Activated CD4-positive, alpha-beta T cell treated with anti-CD3 and anti-CD28 coated beads for 36 hours (primary cell): ENCODE measurements at places on chromosomes 5 and 9.

- DNase-seq = no peak
Measured at GRCh38 chr5:167802755-167803431, 488.6 kb upstream of the WWC1 start.

DNA sequence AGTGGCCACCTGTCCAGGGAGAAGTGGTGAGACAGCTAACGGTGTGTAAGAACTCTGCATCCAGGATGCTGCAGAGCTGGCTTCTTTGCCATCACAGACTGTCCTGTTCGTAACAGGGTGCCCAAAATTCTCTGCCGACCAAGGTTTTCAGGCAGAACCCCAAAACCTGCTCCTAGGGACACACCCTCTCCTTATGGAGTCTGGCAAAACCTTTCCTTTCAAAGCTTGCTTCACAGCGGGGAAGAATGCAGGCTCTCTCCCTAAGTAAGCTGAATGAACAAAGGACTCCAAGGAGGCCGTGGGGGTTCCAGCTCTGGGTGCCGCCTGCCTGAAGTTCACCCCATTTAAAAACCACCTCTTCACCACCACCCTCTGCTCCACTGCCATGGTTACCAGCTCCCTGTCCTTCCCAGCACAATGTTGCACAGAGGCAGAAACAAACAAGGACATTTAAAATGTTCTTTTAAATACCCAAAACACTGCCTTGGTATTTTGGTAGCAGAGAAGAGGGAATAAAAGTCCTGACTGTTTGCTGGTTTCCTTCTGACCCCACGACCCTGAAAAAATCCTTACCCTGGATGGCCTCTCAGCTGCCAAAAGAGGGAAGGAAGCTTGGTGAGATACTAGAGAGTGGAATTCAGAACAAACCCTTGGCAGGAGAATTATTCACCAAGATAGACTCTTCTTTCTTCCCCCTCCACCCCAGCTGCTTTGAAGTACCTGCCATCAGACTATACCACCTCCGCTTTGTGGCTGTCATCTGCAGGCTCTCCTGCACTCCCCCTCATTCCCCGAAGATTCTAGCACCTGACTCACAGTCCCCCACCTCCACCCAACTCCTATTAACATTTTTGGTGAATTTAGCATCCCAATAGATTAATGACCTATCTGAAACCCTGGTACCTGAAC lies 7.1 kb upstream of the KLF9 start:
- peak; percentile 48 for DNase-seq

DNA sequence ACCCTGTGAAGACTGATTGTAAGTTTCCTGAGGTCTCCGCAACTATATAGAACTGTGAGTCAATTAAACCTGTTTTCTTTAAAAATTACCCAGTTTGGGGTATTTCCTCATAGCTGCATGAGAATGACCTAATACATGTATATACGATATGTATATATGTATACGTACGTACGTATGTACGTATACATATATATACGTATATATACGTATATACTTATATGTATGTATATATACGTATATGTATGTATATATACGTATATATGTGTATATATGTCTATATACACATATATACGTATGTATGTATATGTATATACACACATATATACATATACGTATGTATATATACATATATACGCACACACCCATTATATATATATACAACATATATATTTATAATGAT lies 1153.0 kb upstream of the CDH18 start:
- DNase-seq = no peak

DNA sequence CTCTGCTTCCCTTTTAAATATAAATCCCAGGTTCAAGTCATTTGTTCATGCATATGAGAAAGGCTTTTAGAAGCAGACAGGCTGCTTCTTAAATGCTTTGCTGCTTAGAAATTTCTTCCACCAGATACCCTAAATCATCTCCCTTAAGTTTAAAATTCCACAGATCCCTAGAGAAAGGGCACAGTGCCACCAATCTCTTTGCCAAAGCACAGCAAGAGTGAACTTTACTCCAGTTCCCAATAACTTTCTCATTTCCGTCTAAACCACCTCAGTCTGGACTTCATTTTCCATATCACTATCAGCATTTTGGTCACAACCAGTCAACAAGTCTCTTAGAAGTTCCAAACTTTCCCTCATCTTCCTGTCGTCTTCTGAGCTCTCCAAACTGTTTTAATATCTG lies 679.8 kb upstream of the FTMT start:
- DNase-seq = no peak

DNA sequence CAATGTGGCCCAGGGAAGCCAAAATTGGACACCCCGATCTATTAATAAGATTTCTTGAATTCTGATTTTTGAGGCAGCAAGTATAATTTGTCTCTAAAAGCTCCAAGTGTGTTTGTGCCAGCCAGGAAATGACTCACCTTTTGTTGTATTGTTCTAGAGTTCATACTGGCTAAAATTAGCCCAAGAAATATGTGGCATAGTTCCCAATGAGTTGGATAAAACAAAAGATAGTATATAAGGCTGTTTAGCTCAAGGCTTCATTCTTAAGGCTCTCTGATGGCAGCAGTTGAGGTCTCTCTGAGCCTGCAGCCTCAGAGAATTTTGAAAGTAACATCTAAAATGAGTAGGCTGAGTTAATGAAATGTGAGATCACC lies 21.6 kb downstream of the HMGXB3 start:
- no peak for DNase-seq

- no peak for DNase-seq
Measured at GRCh38 chr9:134146774-134147493, 11.1 kb downstream of the WDR5 start.

DNA sequence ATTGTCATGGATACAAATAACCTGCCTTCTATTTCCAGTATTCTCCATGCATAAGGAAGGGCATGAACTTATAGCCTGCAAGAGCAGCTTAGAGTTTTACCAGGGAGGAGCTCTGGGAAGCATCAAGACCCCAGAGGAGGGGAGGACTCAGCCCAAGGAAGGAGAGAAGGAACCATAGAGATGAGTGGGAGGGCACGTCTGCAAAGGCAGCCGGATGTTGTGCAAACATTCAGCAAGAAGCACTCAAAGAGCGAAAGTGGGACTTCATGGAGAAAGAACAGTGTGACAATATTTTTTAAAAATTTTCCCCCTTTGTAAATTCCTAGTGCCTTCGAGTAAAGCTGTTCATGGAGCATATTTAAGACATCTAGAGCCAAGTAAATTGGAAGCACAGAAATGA lies 270.1 kb upstream of the PTGER4 start:
- DNase-seq = peak; percentile 65

- DNase-seq = peak; percentile 10
Measured at GRCh38 chr5:72280581-72281069, 39.4 kb downstream of the MRPS27 start.

DNA sequence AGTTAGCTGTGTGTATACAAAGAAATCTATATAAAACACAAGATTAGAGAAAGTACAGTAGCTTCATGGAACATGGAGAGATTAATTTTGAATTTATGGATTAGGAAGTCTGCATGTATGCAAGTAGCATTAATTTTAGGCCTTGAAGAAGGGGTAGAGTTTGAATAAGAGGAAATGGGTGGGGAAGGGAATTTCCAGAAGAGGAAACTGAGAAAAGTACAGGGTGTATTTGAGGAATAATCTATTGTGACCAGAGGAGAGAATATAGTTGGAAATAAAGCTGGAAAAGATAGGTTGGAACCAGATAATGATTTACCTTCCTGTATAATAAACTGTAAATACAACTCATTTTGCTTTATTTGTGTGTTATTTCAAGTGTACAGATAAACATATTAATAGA lies 53.6 kb downstream of the CWC27 start:
- DNase-seq = no peak

GRCh38 chr9:124041817-124042116 lies 30.2 kb downstream of the LHX2 start:
- no peak for DNase-seq

GRCh38 chr5:93395010-93395409 lies 186.0 kb downstream of the NR2F1-AS1 start:
- DNase-seq = no peak

DNA sequence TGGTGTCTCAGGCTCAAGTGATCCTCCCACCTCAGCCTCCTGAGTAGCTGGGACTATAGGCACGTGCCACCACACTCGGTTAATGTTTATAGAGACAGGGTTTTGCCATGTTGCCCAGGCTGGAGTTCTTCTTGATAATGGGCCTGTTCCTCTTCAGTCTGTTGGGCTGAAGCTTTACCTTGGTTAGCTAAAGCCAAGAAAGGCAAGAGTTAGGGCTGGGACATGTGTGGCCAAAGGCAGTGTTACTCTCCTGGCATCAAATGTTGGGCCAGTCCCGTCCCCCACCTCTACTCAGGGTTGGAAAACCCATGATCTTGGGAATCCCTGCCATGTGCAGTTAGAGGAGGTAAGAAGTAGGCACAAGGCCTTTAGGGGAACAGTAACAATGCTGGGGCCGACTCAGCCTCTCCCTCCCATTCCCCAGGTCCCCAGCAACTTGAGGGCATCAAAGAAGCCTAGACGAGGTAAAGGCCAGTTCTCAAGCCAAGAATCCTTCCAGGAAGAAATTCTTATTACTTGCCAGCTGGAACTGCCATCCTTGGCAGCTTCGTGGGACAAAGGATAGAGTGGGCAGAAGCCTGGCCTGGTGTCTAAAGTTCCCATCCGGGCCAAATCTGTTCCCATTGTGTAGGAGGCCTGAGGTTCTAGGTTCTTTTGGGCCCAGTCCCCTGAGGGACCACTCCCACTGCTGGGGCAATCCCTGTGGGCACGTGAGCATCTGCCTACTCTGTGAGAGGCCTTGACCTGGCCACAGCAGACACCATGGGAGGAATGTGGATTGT lies 4.5 kb downstream of the EGR1 start:
- peak; percentile 17 for DNase-seq

- DNase-seq = no peak
Measured at GRCh38 chr5:169993485-169993790, 13.1 kb upstream of the INSYN2B start.

GRCh38 chr5:2524620-2525019 lies 226.9 kb downstream of the IRX2 start:
- DNase-seq = no peak

- DNase-seq = no peak
Measured at GRCh38 chr9:131826966-131827525, 87.2 kb upstream of the RAPGEF1 start.

- DNase-seq = peak; percentile 10
Measured at GRCh38 chr9:79233542-79233941, 338.2 kb upstream of the TLE4 start.

GRCh38 chr5:171010086-171010485 lies 148.3 kb downstream of the RANBP17 start:
- DNase-seq = no peak

DNA sequence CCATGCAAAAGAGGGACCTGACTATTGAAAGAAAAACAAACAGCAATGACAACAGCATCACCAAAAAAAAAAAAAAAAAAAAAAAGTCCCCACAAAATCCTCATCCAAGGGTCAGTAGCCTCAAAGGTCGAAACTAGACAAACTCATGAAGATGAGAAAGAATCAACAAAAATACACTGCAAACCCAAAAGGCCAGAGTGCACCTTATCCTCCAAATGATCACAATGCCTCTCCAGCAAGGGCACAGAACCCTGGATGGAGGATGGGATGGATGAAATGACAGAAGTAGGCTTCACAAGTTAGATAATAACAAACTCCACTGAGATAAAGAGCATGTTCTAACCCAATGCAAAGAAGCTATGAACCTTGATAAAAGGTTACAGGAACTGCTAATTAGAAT lies 250.4 kb upstream of the GRAMD2B start:
- DNase-seq = no peak

DNA sequence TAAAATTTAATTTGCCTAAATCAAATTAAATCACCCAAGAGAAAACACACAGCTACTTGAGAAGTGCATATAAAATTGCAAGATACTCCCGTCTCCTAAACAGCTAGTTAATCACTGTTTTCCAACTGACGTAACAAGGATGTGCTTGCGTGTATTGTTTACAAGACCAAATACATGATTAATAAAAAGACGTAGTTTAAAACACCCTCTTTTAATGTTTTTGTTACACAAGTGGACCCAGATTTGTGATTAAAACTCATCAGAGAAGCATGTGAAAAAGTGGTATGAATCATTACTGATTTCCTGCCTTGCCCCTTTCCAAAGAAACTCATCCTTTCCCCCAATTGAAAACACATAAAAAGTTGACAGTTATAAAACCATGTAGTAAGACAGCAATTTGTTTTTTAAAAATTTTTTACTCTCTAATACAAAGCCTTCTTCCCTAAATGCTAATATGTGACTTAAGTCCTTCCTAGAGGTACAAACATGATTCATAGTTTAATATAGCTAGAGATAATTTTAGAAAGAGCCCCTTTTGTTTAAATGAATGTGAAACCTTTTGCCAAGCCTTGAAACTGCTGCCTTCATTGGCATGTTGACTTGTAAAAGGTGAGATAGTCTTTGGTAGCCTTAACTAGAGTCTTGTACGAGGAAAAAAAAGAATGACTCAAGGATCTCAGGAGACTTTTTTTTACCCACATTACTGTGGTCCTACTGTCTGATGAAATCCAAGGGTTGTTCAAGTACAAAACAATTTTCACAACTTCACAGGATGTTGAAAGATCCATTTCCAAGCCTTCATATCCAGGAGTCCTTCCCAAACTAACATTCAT lies 61.4 kb upstream of the FST start:
- no peak for DNase-seq

GRCh38 chr5:83488821-83489220 lies 17.3 kb downstream of the VCAN start:
- no peak for DNase-seq

- no peak for DNase-seq
Measured at GRCh38 chr9:108569624-108570023, 286.2 kb downstream of the ACTL7B start.

DNA sequence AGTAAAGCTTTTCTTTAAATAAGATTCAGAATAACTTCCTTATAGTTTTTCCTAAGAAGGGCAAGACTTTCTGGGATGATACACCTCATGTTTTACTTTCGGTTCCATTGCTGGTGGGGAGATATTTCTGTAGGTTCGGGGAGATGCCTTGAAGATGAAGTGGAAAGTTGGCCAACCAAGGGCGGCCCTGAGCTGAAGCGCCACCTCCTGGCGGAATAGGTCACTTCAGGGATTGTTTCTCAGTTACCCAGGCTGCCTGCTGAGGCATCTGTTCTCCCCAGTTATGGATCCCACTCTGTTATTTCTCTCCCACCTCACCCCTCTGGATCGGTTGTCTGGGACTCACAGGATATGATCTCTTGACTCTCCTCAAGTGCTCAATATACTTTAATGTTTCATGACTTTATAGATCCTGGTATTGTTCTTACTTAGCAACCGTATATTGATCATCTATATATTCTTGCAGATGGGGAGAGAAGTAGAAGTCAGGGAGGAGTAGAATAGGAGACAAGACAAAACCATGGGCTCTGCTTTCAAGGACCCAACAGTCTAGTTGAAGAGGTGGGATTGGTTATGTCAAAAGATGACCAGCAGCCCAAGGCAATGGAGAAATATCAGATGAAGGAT lies 23.4 kb downstream of the MEGF10 start:
- peak; percentile 83 for DNase-seq

DNA sequence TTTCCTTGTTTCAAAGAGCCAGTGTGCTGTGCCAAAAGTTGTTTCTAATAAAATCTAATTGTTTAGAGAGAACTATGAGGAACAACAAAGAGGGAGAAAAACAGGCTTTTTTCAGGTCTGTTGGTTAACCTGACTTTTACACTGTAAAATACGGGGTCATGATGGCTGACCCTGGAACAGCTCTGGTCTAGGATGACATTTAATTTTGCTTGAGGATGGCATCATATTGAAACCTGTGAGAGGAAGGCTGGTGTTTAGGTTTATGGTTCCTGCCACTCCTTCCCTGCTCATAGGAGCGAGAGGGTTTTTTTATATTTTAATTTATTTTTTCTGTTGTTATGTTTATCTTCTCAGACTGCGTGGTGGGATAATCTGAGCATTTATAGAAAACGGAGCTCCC lies 327.6 kb downstream of the KDM4C start:
- no peak for DNase-seq
